Heart right ventricle (tissue), 16 donors: ENCODE measurements at places on chromosomes 1 and 21. TPM values are rescaled to one million over a fixed set of nuclear protein-coding genes. Genes with fewer than 3 reads are reported as not detected.

Gene FMO5
- 0.89 TPM for total RNA-seq

DNA sequence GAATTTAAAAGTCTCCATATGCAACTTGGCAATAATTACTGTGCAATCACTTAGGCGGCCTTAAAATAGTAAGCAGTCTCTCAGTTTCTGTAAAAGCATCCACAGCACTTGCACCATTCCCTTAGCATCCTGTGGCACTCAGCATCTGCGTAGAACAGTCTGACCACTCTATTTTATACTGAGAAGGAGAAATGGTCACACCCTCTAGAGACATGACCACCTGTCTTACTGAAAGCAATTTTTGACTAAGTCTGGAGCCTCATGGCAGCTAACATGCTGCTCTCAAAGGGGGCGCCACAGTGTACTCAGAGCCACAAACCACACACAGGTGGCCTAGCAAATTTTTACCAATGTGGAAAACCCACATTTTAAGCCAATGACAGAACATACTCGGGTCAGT lies 62.0 kb downstream of the KCNK1 start:
- no peak for DNase-seq
- no peaks in the 10 kb centered on the region for H3K27me3 ChIP-seq
- H3K36me3 ChIP-seq: no peaks in the 10 kb centered on the region
- H3K27ac ChIP-seq: no peak overlapping the region

GRCh38 chr1:207826557-207827487 lies 75.0 kb downstream of the CD46 start:
- H3K4me3 ChIP-seq: peak overlapping the region; percentile 27
- peak overlapping the region; percentile 95 for H3K27ac ChIP-seq
- no peak for DNase-seq
- no peaks in the 10 kb centered on the region for H3K27me3 ChIP-seq

DNA sequence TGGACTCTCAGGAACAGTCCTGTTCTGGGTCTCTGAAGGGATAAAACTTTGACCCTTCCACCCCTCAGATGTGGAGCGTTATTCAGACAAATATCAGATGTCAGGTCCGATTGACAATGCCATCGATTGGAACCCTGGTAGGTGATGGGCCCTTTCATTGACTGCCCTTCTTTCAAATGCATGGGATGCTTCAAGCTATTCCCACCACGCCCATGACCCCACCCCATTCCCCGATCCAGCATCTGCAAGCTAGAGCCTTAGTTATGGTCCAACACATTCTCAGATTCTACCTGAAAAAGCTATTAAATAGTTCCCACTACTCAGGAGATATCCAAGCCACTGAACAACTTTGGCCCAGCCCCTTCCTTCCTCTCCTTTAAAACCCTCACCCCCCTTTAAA lies 12.5 kb downstream of the POLR3GL start:
- H3K27me3 ChIP-seq: no peaks in the 10 kb centered on the region
- H3K36me3 ChIP-seq: peaks cover 10% of the 10 kb centered on the region
- no peak overlapping the region for H3K4me3 ChIP-seq

DNA sequence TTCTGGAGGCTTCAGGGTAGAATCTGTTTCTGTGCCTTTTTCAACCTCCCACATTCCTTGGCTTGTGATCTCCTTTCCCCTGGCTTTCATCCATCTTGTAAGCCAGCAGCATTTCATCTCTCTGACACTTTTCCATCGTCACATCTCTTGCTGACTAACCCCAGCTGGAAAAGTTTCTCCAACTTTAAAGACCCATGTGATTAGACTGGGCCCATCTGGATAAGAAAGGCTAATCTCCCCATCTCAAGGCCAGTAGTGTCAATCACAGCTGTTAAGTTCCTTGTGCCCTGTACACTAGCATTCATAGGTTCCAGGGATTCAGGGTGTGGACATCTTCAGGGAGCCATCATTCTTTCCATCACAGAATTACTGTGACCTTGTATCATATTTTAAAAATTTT lies 452.1 kb downstream of the TTLL7 start:
- H3K4me1 ChIP-seq: peaks cover 15% of the 10 kb centered on the region
- DNase-seq: no peak
- no peak overlapping the region for H3K27ac ChIP-seq

DNA sequence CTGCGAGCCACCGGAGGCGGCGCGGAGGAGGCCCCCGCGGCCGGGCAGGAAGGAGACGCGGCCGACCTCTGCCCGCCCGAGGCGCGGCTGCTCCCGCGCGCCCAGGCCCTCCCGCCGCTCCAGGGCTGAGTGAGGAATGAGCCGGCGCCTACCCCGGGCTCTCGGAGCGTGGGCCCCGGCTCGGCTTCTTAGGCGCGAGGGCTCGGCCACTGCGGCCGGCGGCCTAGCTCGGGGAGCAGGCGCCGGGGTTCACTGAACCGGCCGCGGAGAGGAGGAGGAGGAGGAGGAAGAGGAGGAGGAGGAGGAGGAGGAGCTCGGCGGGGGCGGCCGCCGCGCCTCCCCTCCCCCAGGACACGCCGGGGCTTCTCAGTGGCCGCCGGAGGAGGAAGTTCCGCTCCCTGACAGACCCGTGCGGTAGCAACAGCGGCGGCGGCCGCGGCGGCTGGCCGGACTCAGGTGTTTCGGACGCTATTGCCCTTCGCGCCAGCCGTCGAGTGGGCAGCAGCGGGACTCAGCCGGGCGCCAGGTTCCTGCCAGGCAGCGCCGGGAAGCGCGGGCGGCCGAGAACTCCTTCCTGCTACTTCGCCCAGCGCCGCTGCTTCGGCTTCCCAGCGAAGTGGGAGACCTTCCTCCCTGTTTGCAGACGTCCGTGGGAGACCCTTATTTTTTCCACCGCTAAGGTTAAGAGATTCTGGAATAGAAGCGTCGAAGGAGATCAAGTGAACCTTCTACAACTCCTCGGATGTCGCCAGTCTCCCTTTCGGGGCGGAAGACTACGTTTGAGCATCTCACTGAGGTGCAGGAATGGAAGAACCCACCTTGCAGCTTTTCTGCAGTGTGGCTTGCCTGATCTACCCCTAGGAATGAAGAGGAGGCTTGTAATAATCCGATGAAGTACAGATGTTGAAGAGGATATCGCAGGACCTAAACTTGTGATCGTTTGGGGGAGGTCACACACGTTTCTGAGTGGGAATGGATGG lies at the start of gene MAN1A2:
Gene MAN1A2, plus strand, starts transcription at position 404 of the 980 bp plus-strand sequence. CDS start 735 bp downstream, outside the sequence.
- no peaks in the 10 kb centered on the region for H3K27me3 ChIP-seq
- peak within 1 kb of the TSS; percentile 88 for H3K4me3 ChIP-seq
- peak within 1 kb of the TSS; percentile 99 for H3K27ac ChIP-seq
- H3K36me3 ChIP-seq: no peaks in the 10 kb centered on the region

GRCh38 chr1:248872752-248873408 lies 14.0 kb upstream of the ZNF692 start:
- no peaks in the 10 kb centered on the region for H3K27me3 ChIP-seq
- peak; percentile 55 for DNase-seq
- no peaks in the 10 kb centered on the region for H3K36me3 ChIP-seq

- H3K4me1 ChIP-seq: peaks cover 76% of the 10 kb centered on the region
- no peaks in the 10 kb centered on the region for H3K27me3 ChIP-seq
- H3K27ac ChIP-seq: no peak overlapping the region
- DNase-seq: no peak
- no peak overlapping the region for H3K4me3 ChIP-seq
Observed at GRCh38 chr1:183476081-183476480, 3.8 kb downstream of the SMG7 start.
